GDM1 (cell line): ENCODE measurements at places on chromosomes 2 and 18.

- no peak for DNase-seq
Measured at GRCh38 chr2:188628989-188629752, 337.5 kb downstream of the GULP1 start.

GRCh38 chr2:233990261-233990798, 60.2 kb upstream of the SPP2 start:
- DNase-seq: no peak

DNA sequence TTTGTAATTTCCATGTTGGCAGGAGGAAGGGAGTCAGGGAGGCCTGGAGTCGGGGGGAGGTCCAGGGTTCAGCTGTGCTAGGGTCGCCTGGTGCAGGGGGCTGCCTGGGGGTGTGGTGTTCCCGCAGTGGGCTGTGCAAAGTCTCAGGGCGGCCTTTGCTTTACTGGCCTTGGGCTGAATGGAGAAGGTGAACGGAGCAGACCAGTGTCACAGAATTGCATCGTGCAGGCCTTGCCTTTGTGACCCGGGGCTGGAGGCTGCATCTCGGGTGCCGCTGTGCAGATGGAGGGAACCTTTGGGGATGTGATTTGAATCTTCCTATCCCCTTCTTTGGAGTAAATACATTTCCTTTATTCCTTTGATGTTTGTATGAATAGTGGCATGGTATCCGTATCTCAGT, 8.8 kb downstream of the SNTG2 start:
- no peak for DNase-seq

DNA sequence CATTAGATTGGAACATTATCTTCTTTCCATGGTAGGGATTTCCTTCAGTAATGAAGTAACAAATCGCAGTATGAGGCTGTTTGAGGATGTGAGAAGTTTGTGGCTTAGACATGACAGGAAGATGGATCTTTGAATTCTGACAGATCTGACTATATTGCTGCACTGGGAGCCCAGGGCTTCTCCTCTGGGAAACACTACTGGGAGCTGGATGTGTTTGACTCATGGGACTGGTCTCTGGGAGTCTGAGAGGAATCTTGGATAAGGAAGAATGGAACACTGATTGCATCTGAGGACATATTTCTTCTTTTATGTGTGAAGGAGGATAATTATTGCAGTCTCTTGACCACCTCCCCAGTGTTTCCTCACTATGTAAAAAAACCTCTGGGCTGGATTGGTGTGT, 77.2 kb upstream of the ST6GAL2 start:
- DNase-seq: no peak

- no peak for DNase-seq
Measured at GRCh38 chr18:28808373-28808772, 631.4 kb upstream of the CDH2 start.

DNA sequence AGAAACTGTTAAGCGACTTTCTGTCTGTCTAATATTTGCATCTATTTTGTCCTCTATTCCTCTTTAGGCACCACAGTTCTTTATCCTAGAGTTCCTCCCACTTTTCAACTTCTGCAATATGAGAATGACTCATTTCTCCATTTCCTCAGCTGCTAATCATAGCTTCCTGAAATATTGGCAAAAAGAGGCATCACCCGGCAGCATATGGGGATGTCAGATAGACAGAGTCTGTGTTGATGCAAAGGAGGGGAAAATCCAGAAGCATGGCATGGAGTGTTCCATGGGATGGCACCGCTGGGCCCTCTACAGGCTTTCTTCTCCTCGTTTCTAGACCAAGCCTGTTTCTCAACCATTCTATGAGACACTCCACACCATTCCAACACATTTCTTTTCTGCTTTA, 93.4 kb downstream of the DOCK10 start:
- DNase-seq: peak; percentile 72

- DNase-seq: no peak
Measured at GRCh38 chr18:21272016-21272579, 30.1 kb downstream of the GREB1L start.

- no peak for DNase-seq
Measured at GRCh38 chr2:218882866-218883366, 2.3 kb downstream of the WNT10A start.

- no peak for DNase-seq
Measured at GRCh38 chr2:61582165-61582564, 44.0 kb upstream of the XPO1 start.

- no peak for DNase-seq
Measured at GRCh38 chr2:59276033-59276432, 1034.9 kb upstream of the FANCL start.
